BJ (cell line): ENCODE measurements at places on chromosomes 1 and 21.

GRCh38 chr1:100835866-100836842 lies 58.5 kb downstream of the EXTL2 start:
- no peak for DNase-seq

GRCh38 chr1:227561241-227561907 lies 2.0 kb upstream of the ZNF678 start:
- no peak for DNase-seq

DNA sequence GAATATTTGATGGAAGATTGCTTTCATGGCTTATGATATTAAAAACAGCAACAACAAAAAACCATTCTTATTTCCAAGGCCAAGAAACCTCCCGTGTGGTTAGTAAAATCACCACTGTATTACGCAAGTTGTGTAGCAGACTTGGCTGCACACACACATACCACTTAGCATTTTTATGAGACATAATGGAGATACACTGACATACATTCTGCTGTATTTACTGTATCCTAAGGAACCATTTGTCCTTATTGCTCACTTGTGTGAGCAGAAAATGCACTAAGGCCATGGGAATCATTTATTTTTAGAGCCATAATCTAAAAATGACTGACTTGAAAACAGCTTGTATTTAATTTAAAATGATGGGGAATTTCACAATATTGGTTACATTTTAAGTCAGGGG lies 584 bp upstream of the C1orf141 start:
- DNase-seq: peak; percentile 83

GRCh38 chr21:35323947-35324346 lies 274.8 kb upstream of the RUNX1 start:
- no peak for DNase-seq

DNA sequence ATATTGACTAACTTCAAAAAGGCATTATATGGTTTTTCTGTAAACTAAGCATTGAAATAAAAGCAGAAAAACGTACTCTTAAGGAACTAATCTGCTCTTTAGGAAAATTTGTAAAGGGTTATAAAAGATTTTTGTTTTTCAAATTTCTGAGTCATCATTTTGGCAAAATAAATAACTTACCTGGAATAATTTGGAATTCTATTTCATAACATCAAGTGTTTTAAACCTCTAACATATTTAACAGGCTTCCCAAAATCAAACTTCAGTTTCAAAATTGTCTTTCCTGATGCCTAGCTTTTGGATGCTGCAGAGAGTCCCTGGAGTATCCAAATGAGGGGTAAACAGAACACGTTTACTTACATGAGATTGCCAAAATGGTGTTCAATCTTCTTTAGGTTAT lies 108.5 kb downstream of the COP1 start:
- no peak for DNase-seq
